ENCODE measurements at places on chromosomes 16 and 17.

DNA sequence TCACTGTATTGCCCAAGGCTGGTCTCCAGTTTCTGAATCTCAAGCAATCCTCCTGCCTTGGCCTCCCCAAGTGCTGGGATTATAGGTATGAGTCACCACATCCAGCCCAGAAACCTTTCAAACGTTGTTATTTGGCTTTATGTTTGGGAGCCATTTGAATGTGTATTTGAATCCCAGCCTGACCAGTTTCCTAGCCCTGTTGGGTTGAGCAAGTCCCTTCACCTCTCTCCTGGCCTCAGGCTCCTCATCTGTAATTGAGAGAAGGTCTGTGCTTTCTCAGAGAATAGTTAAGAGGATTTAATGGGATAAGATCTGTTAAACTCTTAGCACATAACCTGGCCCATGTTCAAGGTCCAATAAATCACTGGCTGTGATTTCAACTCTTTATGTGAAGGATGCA, 385.8 kb upstream of the RBFOX1 start:
- DNase-seq, result no peak

GRCh38 chr16:24689128-24689527, 40.3 kb upstream of the TNRC6A start:
- no peak for DNase-seq

- DNase-seq, result no peak
Measured at GRCh38 chr17:83071966-83072562, 7.3 kb upstream of the METRNL start.

DNA sequence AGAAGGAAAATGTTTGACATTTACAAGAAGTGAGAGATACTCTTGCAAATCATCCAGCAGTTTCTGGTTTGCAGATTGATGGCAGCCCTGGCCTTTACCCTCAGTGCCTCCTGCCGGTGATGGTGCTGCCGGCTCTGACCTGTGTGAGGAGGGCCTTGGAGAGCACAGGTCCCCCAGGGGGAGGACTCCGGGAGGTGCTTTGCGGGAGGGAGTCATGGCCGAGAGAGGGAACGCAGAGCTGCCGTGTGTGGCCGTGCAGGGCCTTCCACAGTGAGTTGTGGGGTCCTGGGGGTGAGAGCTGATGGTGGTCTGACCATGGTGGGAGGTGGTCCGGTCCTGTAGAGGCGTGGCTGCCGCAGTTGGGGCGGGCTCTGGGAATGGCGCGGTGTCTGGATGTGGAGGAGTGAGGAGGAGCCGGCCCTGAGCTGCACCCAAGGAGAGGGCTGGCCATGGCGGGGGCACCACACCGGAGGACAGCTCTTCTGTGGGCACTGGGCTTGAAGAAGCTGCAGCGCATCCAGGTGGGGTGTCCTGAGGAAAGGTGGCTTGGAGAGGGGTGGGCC, 28.0 kb upstream of the ZNF750 start:
- no peak for DNase-seq

- no peak for DNase-seq
Measured at GRCh38 chr17:77375917-77376651, 235.3 kb downstream of the SEC14L1 start.

DNA sequence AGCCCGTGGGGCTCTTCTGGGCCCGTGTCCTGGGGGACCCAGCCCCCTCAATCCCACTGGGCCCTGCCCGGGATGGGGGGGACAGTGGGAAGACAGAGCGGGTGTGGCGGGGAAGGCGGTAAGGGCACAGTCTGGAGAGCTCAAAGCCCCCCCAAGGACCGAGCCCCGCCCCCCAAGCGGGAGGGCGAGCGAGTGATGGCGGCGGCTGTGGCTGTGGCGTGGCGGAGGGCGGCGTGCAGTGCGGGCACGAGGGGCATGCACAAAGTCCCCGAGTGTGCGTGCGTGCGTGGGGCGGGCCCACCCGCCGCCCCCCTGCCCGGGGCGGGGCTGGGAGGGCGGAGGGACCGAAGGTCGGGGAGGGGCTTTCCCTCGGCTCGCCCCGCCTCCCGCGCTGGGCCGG, 3.6 kb upstream of the WDR24 start:
- no peak for DNase-seq

DNA sequence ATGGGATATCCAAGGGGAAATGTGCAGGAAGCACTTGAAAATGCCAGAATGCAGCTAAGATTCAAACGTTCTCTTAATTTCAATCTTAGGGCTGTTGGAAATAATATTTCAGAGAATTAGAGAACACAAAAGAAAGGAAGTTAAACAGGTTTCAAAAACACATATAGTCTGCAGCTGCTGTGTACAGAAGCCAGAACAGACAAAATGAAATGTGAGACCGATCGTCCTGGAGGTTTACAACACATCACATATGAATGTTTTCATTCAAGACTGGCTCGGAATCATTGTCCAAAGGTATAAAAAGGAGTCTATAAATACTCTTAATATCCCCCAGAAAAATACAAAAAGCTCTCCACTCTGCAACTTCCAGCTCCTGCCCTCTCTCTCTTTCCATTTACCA, 14.3 kb downstream of the CYTH1 start:
- DNase-seq, result no peak

DNA sequence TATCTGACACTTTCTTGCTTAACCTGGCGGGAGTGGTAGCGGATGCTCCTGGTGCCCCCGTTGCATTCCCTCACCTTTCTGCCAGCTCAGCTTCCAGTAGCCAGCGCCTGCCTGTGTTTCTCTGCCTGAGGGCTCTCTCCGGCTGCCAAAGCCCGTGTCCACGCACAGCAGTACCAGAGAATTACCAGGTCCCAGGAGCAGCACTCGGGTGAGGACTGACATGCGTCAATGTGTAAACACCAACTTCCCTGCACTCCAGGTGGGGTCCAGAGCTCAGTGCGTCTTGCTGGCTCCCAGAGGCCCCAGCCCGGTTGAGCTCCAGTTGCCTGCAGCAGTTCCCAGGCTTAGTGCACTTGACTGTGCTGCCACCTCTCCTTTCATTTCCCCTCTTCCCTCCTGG, 54.8 kb downstream of the CDH13 start:
- no peak for DNase-seq

GRCh38 chr17:75808549-75808904, 23.9 kb downstream of the UNK start:
- no peak for DNase-seq

DNA sequence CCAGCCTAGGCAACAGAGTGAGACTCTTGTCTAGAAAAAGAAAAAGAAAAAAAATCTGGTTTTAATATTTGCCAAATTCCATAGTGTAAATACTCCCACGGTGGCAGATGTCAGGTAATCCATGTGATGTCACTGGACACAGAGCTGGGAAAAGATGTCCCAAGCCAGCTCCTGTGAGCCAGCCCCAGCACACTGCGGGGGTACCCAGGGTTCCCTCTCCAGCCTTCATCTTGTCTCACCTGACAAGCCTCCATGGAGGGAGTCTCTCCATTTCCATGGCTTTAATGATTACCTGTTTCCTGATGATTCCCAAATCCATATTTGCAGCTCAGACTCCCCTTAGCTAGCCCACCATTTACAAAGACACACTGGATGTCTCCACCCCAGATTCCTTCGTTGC, 4.6 kb downstream of the CD300LB start:
- no peak for DNase-seq

DNA sequence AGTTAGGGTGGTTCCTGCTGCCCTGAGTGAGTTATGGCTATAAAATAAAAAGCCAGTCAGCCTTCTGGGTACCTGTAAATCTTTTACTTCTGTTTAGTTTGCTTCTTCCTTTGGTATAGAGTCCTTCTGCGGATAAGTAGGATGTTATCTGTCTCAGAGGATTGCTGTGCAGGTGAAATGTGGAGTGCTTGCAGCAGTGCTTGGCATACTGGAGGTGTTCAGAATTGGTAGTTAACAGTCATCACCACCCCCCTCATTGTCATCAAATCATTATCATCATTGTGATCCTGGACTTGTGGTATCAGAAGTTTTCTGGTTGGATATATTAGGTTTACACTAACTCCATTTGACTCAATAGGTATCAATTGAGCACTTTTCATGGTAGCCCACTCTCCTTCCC, 2.6 kb downstream of the LCMT1 start:
- DNase-seq, result no peak

GRCh38 chr16:27827765-27828164, 235.7 kb downstream of the GSG1L start:
- no peak for DNase-seq

DNA sequence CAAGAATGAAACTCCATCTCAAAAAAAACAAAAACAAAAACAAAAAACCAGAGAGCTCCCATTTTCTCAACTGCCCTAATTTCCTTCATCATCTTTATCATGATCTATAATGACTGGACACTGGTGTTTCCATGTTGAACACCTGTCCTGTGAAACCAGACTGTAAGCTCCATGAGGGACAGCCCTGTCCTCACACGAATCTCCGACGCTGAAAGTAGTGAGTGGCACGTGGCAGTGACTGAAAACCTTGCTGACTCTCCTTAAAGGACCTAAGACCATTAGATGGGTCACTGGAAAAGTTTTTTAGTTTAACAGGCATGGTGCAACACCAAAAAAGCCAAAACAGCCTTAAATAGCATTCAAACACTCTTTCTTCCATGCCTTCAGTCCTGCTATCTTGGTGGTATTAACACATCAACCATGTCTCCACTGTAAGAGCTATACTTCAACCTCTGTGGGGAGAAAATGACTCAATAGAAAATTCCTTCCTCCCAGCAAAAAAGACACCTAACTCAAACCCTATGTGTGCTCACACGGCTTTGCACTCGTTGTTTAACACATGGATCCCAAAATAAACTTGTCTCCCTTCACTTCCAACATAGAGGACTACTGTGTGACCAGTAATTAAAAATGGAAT, 8.3 kb downstream of the AXIN2 start:
- DNase-seq, result no peak

DNA sequence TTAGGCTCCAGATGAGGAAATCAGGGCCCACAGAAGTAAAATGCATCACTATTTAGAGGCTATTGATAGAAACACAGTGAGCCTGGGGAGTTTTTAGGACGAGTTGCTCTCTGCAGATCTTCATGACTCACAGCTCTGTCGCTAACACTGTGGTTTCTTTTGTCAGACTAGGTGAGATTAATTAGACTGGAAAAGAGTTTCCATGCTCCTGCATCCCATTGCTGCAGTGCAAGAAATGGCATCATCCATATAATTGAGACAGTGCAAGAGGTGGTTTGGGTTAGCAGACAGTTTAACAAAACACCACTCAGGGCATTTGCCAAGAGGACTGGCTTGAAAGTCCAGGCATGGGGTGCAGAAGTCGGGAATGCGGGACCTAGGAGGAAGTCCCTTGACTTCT, 198.8 kb upstream of the CACNG5 start:
- DNase-seq, result no peak

DNA sequence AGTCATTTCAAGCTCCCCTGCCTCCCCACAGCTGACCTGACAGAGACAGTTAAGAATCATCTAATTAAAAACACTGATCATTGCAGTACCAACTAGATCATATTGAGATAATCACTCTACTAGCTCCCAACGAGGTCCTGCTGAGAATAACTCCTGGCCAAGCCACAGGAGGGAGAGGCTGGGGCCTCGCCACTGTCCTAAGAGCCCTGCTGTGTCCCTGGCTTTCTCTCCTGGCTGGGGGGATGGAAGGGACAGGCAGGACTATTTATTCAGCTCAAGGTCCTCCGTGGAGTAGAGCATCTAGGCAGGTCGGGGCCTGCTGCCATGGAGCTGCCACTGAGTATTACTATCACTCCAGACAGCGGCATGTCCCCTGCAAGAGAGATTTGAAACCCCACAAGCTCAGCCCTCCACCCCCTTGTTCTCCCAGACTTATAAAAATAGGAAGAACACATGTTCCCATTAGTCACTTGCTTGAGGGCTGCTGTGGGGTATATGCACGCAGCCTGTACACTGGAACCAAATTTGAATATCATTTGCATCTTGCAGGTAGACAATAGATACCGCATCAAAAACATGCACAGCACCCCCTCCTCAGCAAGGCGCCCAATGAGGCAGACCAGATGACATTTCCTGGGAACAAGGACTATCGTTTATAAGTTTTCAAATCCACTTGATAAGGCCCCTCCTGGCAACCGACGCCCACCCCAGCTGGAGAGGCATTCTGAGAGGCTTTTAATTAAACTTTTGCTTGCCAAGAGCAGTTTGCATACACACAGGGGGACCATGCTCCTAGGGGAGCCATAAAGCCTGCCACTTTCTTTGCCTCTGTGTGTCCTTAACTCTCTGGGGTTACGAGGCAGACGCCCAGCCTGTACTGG, 385.2 kb upstream of the ZFHX3 start:
- no peak for DNase-seq

GRCh38 chr17:79982986-79983385, 52.7 kb downstream of the TBC1D16 start:
- DNase-seq, result no peak

DNA sequence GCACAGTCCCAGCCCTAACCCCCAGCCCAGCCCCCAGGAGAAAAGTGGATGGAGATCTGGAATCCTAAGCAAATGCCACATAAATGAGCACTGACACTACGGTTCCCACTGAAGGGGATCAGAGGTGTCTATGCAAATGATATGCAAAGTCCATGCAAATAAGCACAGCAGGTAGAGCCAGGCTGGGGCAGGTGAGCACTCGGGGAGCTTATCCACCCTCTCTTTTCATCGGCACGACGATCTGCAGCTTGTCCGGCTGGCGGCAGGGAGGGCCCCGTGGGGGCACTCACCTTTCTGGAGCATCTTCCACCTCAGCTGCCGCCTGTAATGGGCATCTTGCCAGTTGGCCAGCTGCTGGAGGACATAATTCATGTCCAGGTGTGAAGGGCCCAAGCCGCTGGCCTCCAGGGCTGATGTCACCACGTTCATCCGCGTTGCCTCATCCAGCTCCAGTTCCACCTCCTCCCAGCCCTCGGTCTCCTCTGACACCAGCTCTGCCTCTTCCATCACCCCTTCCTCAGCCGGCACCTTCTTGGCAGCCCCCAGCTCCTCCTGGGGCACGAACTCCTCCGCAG, 9.9 kb downstream of the HAP1 start:
- no peak for DNase-seq

GRCh38 chr17:60863892-60864707, 186.4 kb downstream of the BCAS3 start:
- DNase-seq, result no peak

GRCh38 chr16:69113216-69113615, 7.8 kb downstream of the HAS3 start:
- DNase-seq, result no peak

DNA sequence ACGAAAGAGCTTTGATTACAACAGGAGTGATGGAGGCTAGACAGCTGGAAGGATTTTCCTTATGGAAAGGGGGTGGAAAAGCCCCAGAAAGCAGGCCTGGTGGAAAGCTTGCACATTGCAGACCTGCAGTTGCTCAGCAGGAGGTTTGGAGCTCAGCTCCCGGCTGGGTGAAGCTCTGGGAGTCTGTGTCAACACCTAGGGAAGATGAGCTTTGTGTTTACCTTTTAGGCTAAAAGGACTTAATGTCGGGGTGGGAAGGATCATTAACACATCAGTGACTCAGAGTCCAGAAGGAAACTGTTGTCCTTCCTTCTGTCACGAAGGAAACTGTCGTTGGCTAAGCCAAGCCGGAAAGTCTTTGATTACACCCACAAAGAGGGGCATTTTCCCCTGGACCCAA, 48.2 kb downstream of the RAP1GAP2 start:
- DNase-seq, result no peak

DNA sequence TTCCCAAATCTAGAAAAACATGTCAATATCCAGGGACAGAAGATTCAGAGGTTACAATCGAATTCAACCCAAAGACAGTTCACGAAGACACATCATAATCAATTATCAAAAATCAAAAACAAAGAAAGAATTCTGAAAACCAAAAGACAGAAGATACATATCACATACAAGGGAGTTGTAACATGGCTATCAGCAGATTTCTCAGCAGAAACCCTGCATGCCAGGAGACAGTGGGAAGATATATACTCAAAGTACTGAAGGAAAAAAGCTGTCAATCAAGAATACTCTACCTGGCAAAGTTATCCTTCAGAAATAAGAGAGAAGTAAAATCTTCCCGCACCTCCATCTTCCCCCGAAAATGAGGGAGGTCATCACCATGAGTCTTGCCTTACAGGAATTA, 258.6 kb downstream of the CEP112 start:
- DNase-seq, result no peak

All from naive B cell (primary cell).